ENCODE measurements at places on chromosomes 2 and 18. TPM values are rescaled to one million over a fixed set of nuclear protein-coding genes. Genes with fewer than 3 reads are reported as not detected.

Gene MEP1B
- 0.11 TPM for polyA plus RNA-seq

Gene HTR2B
- polyA plus RNA-seq, result 0.11 TPM

Gene G6PC2
- polyA plus RNA-seq, result not detected

Gene GALNT5
- polyA plus RNA-seq, result 1.9 TPM

Gene MXD1
- polyA plus RNA-seq, result 4.7 TPM

Gene MROH2A
- polyA plus RNA-seq, result not detected

Gene ALPI
- not detected for polyA plus RNA-seq

Gene IL36G
- polyA plus RNA-seq, result 0.14 TPM

Gene ANKRD12
- polyA plus RNA-seq, result 18.9 TPM

Gene CAPN14
- polyA plus RNA-seq, result not detected

Gene SEMA4C
- 30.4 TPM for polyA plus RNA-seq

Gene C2orf81
- polyA plus RNA-seq, result 2.2 TPM

Gene CRYGD
- not detected for polyA plus RNA-seq

Gene C2orf72
- polyA plus RNA-seq, result 0.23 TPM

Gene MYO5B
- 1.6 TPM for polyA plus RNA-seq

Gene YES1
- polyA plus RNA-seq, result 45.3 TPM

Gene LIPG
- 4.4 TPM for polyA plus RNA-seq

Gene IMPACT
- 34.6 TPM for polyA plus RNA-seq

Gene GNAL
- 1.1 TPM for polyA plus RNA-seq

Gene MRPS9
- polyA plus RNA-seq, result 28.3 TPM

Gene HOXD11
- not detected for polyA plus RNA-seq

Gene XIRP2
- polyA plus RNA-seq, result 201 TPM

Gene POLE4
- 49.5 TPM for polyA plus RNA-seq

Gene ALPG
- not detected for polyA plus RNA-seq

Gene DAPL1
- not detected for polyA plus RNA-seq

Gene SMIM21
- polyA plus RNA-seq, result not detected

Gene CRYBA2
- polyA plus RNA-seq, result not detected

Gene PMAIP1
- 53.9 TPM for polyA plus RNA-seq

Gene PELI1
- 15.6 TPM for polyA plus RNA-seq

Gene GALNT1
- 86.0 TPM for polyA plus RNA-seq

Gene MC5R
- polyA plus RNA-seq, result 3.1 TPM

Gene CD8A
- polyA plus RNA-seq, result 0.22 TPM

Gene CPO
- 0.38 TPM for polyA plus RNA-seq

Gene SEPTIN10
- 75.9 TPM for polyA plus RNA-seq

Gene SLC11A1
- polyA plus RNA-seq, result 0.37 TPM

Gene SCYGR4
- not detected for polyA plus RNA-seq

Gene CD8B2
- polyA plus RNA-seq, result 0.04 TPM

Measured in forelimb muscle (tissue), 1 donor.